ENCODE measurements at places on chromosomes 6 and 20. TPM values are rescaled to one million over a fixed set of nuclear protein-coding genes. Genes with fewer than 3 reads are reported as not detected.

- no peaks in the 10 kb centered on the region for H3K36me3 ChIP-seq
- no peak overlapping the region for H3K4me3 ChIP-seq
Measured at GRCh38 chr6:104541411-104541810, 318.3 kb downstream of the HACE1 start.

DNA sequence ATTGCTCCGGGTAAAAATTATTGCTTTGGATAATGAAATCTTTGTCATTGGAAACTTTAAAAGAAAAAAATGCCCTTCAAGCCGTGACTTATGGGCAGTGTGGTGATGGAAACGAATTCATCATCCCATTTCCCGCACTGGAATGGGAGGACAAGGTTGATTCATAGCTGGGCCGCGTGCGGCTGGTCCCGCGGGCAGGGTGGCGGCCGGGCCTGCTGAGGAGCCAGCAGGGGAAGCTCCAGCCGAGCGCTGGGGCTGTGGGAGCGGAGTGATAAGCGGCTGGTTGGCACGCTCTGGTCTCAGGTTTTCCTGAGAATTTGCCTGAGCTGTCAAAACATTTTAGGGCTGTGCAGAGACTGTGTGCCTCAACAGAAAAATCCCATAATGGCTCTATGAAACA, 351.7 kb downstream of the CDC5L start:
- no peaks in the 10 kb centered on the region for H3K4me1 ChIP-seq
- no peak for DNase-seq
- no peak overlapping the region for H3K4me3 ChIP-seq
- no peaks in the 10 kb centered on the region for H3K27me3 ChIP-seq
- no peak overlapping the region for H3K27ac ChIP-seq
- no peaks in the 10 kb centered on the region for H3K36me3 ChIP-seq

- no peaks in the 10 kb centered on the region for H3K27me3 ChIP-seq
- no peaks in the 10 kb centered on the region for H3K36me3 ChIP-seq
- H3K27ac ChIP-seq, result no peak overlapping the region
- H3K4me1 ChIP-seq, result no peaks in the 10 kb centered on the region
Measured at GRCh38 chr20:53074811-53075314, 102.7 kb downstream of the TSHZ2 start.

GRCh38 chr20:25313593-25313992, 65.7 kb downstream of the PYGB start:
- no peak overlapping the region for H3K4me3 ChIP-seq
- H3K27me3 ChIP-seq, result no peaks in the 10 kb centered on the region
- peaks cover 3% of the 10 kb centered on the region for H3K4me1 ChIP-seq
- no peak overlapping the region for H3K27ac ChIP-seq
- DNase-seq, result no peak

- no peak for DNase-seq
- no peaks in the 10 kb centered on the region for H3K27me3 ChIP-seq
- H3K36me3 ChIP-seq, result no peaks in the 10 kb centered on the region
- no peaks in the 10 kb centered on the region for H3K4me1 ChIP-seq
- no peak overlapping the region for H3K4me3 ChIP-seq
Measured at GRCh38 chr6:128150376-128150775, 249.5 kb upstream of the THEMIS start.

GRCh38 chr6:90887764-90888163, 300.9 kb upstream of the MAP3K7 start:
- no peaks in the 10 kb centered on the region for H3K27me3 ChIP-seq
- no peak overlapping the region for H3K27ac ChIP-seq
- no peaks in the 10 kb centered on the region for H3K36me3 ChIP-seq
- no peak overlapping the region for H3K4me3 ChIP-seq
- H3K4me1 ChIP-seq, result no peaks in the 10 kb centered on the region

TBX18 gene
- total RNA-seq, result 58.6 TPM

FLOT1 gene
- total RNA-seq, result 222 TPM

PDE10A gene
- total RNA-seq, result 8.7 TPM

Measured in aorta (tissue), 5 donors.